ENCODE measurements at places on chromosomes 12 and 14.
A peak's percentile ranks its signal among the peaks of the same experiment; 100 is the strongest.

- DNase-seq, result no peak
Observed at GRCh38 chr12:107320033-107320928, 226.9 kb upstream of the CRY1 start.

- no peak for DNase-seq
Observed at GRCh38 chr14:59309291-59309900, 120.9 kb downstream of the DAAM1 start.

DNA sequence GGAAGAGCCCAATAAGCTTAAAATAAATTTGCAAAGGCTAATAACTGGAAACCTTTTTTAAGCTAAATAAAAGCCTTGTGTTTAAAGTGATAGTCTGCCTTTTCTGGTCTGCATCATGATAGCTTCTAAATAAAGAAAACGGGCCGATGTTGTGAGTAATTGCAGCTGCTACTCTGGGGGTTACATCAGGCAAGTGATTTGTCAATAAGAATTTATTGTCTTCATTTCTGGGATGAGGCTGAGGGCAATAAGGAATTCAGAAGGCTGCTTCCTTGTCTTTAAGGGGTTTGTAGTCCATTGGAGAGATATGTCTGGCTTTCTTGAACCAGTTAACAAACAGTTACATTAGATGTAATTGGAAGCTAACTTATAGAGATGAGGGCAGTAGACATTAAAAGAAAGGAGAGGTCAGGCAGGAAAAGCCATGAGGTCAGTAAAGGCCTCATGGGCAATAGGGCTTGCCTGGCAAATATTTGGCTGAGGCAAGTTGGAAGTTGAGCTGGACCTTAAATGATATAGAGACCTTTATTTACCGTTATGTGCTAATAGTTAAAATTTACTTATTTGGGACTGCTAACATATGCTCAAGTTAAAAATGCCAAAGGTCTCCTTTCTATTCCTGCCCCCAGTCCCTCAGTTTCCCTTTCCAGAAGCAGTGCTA, 85.0 kb downstream of the CRADD start:
- DNase-seq, result no peak

GRCh38 chr12:62379723-62380045, 86.9 kb upstream of the MON2 start:
- no peak for DNase-seq

GRCh38 chr12:115341442-115341841, 657.5 kb upstream of the TBX3 start:
- no peak for DNase-seq

- DNase-seq, result no peak
Observed at GRCh38 chr14:53367644-53368026, 214.5 kb upstream of the DDHD1 start.

DNA sequence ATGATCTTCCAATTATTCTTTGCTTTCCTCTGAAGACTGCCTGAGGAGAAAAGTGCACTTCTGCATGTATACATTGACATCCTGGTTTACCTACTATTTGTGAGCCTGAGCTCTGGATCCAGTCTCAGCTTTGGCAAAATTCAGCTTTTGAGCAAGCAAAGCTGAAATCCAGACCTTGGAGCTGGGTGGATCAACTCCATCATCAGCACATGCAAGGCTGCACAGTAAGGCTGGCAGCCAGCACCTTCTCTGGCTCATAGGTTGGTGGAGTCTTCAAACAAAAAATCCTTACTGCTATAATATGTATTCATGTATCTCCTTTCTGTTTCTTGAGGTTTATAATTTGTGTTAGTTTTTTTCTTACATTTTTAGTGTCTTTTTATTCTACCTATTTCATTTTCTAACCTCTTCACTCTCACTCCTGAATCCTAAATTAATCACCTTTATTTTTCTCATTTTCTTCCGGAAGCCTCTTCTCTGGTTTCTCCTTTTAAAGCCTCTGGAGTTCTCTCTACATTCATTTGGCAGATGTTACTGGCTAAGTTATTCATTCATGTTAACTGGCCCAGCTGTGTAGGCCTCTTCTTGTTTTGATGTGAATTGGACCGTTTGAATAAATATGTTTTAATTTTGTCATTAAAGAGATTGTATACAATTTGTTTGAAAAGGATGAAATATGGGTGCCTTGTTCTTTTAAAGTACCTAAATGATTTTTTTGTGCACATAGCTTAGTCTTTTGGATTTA, 224.8 kb downstream of the DACT1 start:
- DNase-seq, result no peak

GRCh38 chr12:111304642-111305071, 64.2 kb downstream of the PHETA1 start:
- DNase-seq, result peak; percentile 16

DNA sequence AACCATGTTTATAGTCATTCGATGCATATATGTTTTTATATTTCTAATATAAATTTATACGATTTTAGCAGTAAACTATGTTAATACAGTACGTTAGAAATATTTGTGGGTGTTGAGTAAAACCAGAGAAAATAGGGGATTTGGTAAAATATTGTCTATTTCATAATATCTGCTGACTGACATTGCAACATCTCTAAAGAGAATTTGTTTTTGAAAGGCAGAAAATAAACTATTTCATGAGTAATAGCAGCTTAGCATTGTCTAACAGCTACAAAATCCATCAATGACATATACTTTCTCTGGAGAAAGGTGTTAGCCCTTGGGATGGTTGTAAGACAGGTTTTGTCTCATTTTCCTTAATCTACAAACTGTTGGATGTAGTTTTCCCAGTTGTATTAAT, 144.9 kb downstream of the PDE3A start:
- DNase-seq, result no peak

DNA sequence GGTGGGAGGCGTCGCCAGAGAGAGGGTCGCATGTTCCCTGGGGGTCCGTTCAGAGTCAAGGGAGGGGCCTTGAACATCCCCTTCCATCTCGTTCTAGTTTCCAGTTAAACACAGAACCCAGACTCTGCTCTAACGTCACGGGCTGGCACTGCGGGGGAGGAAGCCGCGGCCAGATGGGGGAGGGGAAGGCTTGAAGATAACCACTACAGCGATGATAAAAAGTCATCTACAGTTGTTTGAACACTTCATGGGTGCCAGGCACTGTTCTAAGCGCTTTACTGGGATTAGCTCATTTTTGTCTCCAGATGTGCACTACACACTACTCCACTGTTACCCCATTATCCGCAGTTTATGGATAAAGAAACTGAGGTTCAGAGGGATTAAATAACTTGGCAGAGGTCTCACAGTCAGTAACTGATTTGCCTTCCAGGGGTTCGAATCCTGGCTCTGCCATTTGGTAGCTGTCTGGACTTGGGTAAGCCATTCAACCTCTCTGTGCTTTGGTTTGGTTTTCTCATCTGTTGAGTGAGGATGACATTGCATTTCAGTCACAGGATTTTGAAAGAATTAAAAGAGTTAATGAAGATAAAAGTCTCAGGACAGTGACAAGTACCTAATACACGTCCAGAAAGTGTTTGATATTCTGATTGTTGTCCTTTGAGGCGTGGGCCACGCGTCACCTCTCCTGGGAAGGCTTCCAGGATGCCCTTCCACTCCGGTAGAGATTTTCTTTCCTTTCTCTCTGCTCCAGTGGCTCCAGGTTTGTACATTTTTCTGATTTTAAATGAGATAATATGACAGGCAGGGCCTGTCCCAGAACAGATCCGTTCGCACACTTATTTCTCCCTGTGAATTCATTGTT, 798 bp upstream of the RASAL1 start:
- DNase-seq, result peak; percentile 21

- DNase-seq, result no peak
Observed at GRCh38 chr12:92425165-92425564, 277.6 kb upstream of the PLEKHG7 start.

DNA sequence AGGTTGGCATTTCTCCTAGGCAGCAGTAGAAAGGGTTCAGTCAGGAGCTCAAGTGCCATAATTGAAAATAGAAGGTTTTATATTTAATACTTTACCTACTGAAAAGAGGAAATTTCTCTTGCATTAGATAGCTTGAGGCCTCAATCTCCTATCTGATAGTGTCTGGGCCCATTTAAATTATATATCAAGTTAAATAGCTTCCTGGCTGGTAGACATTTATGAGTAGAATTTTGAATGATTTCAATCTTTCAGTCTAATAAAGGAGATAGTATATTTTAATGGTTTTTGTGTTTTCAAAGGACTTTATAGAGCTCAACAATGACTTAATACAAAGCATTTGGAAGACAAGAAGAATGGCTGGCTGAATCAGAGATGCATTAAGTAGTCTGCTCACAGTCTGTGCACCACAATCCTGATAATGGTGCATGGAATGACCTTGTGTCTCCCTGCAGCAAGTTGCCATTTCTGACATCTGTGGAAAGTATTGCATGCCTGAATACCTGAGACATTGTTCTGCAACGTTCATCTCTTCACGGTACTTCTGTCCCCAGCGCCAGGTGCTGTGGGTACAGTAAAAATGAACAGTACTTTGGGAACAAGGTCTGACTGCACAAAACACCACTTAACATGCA, 974.1 kb downstream of the TMTC2 start:
- DNase-seq, result no peak

GRCh38 chr14:43792980-43793379, 714.1 kb downstream of the FSCB start:
- DNase-seq, result no peak

DNA sequence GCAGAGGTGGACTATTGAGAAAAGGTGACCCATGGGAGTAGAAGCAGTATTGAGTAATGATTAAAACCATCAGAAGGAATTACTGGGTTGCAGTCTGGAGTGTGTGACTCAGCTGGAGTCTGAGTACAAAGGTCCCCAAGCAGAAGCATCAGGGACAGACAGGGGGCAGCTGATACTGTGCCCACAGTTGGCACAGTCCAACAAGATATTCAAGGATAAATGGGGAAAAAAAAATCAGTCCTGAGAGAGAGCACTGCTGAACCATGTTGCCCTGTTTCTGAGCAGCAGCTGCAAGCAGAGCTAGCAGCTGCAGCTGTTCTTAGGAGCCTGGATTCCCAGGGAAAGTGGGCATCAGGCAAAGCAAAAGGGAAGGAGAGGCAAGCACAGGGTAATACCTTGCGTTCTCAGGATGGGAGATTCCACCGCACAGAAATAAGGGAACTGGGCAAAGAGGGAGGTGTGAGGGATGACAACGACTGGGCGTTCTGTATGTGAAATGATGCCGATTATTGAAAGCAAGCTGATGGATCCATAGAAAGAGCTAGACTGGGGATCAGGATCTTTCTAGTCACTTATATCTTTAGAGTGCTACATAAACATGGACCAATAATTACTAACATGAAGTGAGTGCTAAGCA, 17.7 kb downstream of the NEUROD4 start:
- no peak for DNase-seq

DNA sequence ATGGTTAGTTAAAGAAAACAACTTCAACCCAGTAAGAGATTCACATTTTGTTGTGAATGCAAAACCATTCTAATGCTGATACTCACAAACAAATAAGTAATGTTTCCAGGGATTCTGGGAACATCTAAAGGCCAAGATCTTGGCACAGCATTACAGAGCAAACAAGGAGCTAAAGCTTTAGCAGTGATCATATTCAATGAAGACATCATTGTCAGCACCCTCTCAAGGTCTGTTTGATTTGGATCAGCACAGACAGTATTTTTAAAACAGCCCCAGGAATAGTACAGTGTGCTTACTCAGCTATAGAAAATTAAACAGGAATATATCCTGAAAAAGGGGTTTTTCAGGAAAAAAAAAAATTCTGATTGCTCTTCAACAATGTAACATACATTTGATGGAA, 71.4 kb downstream of the TMEM260 start:
- no peak for DNase-seq

GRCh38 chr12:76084863-76085519, 506 bp upstream of the NAP1L1 start:
- DNase-seq, result peak; percentile 67

DNA sequence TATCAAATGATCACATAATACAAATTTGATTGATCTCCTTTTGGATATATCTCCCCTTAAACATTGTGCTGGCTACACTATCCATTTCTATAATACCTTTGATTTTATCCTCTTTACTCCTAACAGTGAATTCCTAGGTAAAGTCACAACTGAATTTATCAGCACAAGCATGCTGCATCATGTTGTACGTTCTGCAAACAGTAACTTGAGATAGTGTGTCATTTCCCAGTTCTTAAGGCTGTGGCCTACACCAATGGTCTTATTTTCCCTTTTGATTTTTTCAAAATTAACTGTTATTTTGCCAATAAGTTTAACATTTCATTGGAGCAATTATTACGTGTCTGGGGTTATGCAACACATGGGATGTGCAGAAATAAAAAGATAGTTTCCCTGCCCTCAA, 24.8 kb downstream of the PRKCH start:
- DNase-seq, result no peak

DNA sequence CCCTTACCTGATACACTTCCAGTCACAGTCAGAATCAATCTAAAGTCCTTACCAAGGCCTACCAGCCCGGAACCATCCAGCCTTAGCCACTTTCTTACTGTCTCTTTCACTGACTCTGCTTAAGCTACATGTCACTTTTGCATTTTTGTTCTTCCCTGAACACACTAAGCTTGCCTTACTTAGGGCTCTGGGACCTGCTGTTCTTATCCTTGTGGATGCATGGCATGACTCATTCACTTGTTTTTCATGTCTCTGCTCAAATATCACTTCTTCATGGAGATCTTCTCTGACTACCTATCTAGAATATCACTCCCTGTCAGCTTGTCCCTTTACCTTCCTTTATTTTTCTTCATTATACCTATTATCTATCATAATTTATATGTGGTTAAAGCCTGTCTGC, 65.6 kb upstream of the ZDHHC17 start:
- no peak for DNase-seq

- DNase-seq, result no peak
Observed at GRCh38 chr12:88562846-88563582, 17.3 kb downstream of the KITLG start.

DNA sequence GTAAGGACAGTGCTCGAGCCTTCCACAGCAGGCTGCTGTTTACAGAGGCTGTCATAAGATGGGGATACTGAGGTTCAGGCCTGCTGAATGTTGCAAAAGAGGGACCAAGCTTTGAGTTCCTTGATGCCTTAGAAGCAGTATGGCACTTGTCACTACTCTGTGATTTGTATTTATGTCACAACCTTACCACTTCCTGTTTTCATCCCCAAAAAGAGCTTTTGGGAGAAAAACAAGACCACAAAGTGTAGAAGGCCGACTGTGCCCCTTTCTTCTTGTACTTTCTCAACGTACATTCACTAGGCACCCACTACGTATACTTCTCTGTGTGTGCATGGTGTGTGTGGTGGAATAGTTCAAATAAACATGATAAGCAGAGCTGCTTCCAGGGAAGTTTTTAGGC, 90.1 kb downstream of the DRAM1 start:
- DNase-seq, result no peak

GRCh38 chr12:99108924-99109323, 463.8 kb downstream of the APAF1 start:
- no peak for DNase-seq

- no peak for DNase-seq
Observed at GRCh38 chr14:70924521-70924920, 17.3 kb downstream of the PCNX1 start.

- no peak for DNase-seq
Observed at GRCh38 chr12:47557386-47557785, 148.4 kb downstream of the RPAP3 start.

Measured in Kasumi-1 (cell line).